Dorsolateral prefrontal cortex (tissue), 122 donors: ENCODE measurements at places on chromosomes 11 and 22.

GRCh38 chr11:58919980-58920379 lies 19.3 kb upstream of the GLYATL1 start:
- DNase-seq: no peak

GRCh38 chr11:63866211-63866610 lies 27.3 kb downstream of the MARK2 start:
- no peak for DNase-seq

- no peak for DNase-seq
Observed at GRCh38 chr11:126808836-126809235, 191.7 kb downstream of the KIRREL3 start.

DNA sequence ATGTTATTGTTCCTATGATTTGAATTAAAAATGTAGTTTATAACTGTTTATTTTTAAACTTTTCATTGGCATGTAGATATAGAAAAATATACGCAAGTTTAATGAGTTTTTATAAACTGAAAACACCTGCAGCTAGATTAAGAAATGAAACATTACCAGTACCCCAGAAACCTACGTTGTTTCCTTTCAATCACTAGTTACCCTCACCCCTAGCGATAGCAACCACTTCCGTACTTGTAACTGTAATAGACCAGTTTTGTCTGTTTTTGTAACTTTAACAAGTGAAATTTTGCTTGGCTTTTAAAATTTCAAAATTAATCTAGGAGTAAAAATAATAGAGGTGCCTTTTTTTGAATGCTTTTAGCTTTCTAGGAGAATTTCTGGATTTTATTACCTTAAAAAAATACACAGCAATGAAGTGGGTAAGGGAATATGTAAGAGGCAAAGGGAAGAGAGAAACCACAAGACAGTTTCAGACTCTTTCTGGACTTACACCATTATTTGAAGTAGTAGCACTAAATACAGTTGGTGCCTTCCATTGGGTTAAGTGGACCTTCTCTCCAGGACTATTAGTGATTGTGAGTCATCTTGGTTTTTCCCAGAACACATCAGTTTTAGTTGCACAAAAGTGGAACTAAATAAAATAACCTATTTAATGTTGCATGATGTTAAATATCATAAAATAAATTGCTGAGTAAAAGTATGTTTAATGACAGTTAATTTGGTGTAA lies 18.7 kb upstream of the NAT10 start:
- DNase-seq: no peak

- peak; percentile 84 for DNase-seq
Observed at GRCh38 chr22:24247564-24248344, 2.9 kb upstream of the GGT5 start.

DNA sequence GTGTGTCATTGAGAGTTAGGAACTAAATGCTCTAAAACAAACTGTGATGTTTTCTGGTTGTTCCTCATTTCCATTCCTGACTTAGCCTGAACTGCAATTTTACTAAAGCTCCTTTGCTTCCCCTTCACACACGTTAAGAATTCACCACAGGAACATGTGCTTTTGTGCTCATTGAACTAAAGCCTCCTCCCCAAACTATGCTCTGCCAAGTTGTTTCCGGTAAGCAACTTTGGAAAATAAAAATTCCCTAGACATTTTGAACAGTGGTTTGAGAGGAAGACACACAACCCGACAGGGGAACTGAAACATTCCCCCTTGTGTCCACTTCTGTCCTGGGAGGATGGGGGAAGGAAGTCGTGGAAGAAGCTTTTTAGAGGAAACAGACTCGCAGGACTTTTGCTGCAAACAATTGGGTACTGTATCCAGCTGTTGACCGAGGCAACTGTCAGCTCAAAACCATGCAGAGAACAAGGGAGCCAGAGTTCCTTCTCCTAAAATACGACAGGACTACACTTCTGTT lies 66.9 kb downstream of the GAB2 start:
- no peak for DNase-seq

DNA sequence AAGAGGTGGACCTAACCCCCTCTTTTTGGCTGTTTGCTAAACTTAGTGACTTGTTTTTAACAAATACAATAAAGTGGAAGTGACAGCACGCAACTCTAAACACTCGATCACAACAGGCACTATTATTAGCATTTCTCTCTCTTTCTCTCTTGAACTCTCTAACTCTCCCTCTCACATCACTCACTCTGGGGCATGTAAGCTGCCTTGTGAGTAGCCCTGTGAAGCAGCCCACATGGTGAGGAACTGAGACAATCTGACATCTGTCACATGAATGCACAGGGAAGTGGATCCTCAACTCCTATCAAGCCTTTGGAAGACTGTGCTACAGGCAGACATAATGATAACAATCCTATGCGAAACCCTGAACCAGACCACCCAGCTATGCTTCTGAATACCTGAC lies 609.0 kb upstream of the CNTN5 start:
- DNase-seq: no peak

GRCh38 chr11:99554232-99554903 lies 533.6 kb downstream of the CNTN5 start:
- DNase-seq: no peak
